ENCODE measurements at places on chromosomes 3 and 15. TPM values are rescaled to one million over a fixed set of nuclear protein-coding genes. Genes with fewer than 3 reads are reported as not detected.

IRAK2 gene
- total RNA-seq, result 11.9 TPM

EXD1 gene
- total RNA-seq, result not detected

SLC9C1 gene
- total RNA-seq, result 0.67 TPM

TMC3 gene
- not detected for total RNA-seq

FETUB gene
- total RNA-seq, result not detected

CELF6 gene
- 3.7 TPM for total RNA-seq

LPP gene
- total RNA-seq, result 109 TPM

GRCh38 chr3:143301031-143301901, 181.7 kb downstream of the CHST2 start:
- H3K4me3 ChIP-seq, result no peak overlapping the region
- no peaks in the 10 kb centered on the region for H3K4me1 ChIP-seq
- no peaks in the 10 kb centered on the region for H3K27me3 ChIP-seq
- H3K36me3 ChIP-seq, result no peaks in the 10 kb centered on the region
- DNase-seq, result no peak

- H3K4me3 ChIP-seq, result no peak overlapping the region
- H3K36me3 ChIP-seq, result no peaks in the 10 kb centered on the region
- no peak for DNase-seq
- no peak overlapping the region for H3K27ac ChIP-seq
- no peaks in the 10 kb centered on the region for H3K4me1 ChIP-seq
Measured at GRCh38 chr3:32592696-32593353, 22.2 kb upstream of the DYNC1LI1 start.

GRCh38 chr3:58874248-58874741, 175.5 kb downstream of the CFAP20DC start:
- H3K27ac ChIP-seq, result no peak overlapping the region
- no peaks in the 10 kb centered on the region for H3K27me3 ChIP-seq
- H3K4me1 ChIP-seq, result no peaks in the 10 kb centered on the region
- H3K4me3 ChIP-seq, result no peak overlapping the region

DNA sequence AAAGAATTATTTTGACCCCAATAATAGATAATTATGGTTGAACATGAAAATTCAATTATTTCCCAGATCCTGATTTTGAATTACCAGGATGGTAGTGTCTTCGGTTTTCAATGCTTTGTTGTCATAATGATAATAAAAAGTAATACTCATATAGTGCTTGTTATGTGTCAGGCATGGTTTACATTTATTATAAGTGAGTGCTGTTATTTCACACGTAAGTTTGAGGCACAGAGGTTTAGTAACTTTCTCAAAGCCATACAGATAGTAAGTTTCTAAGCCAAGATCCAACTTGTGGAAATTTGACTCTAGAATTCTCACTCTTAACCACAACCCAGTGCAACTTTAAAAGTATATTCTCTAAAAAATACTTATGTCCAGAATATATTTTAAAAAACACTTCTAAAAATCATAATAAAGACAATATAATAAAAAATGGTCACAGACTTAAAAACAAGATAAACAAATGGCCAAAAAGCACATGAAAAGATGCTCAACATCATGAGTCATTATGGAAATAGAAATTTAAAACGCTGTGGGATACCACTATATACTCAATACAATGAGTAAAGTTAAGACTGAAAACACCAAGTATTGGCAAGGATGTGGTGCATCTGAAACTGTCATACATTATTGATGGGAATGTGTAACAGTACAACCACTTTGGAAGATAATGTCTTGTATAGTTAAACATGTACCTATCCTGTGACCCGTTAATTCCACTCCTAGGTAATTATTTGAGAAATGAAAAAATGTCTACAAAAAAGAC, 45.2 kb downstream of the SPRED1 start:
- H3K4me3 ChIP-seq, result no peak overlapping the region
- no peak for DNase-seq
- no peaks in the 10 kb centered on the region for H3K4me1 ChIP-seq
- no peaks in the 10 kb centered on the region for H3K27me3 ChIP-seq

- H3K27ac ChIP-seq, result no peak overlapping the region
- no peaks in the 10 kb centered on the region for H3K36me3 ChIP-seq
- no peaks in the 10 kb centered on the region for H3K4me1 ChIP-seq
- H3K27me3 ChIP-seq, result no peaks in the 10 kb centered on the region
- no peak overlapping the region for H3K4me3 ChIP-seq
Measured at GRCh38 chr3:20424086-20424485, 238.1 kb upstream of the SGO1 start.

GRCh38 chr3:190865419-190865818, 2.9 kb upstream of the GMNC start:
- no peak overlapping the region for H3K27ac ChIP-seq
- H3K27me3 ChIP-seq, result no peaks in the 10 kb centered on the region
- H3K4me1 ChIP-seq, result no peaks in the 10 kb centered on the region
- no peak for DNase-seq

- no peaks in the 10 kb centered on the region for H3K4me1 ChIP-seq
- H3K36me3 ChIP-seq, result no peaks in the 10 kb centered on the region
- H3K4me3 ChIP-seq, result no peak overlapping the region
- DNase-seq, result no peak
- H3K27me3 ChIP-seq, result no peaks in the 10 kb centered on the region
Measured at GRCh38 chr3:141233457-141234161, 2.0 kb downstream of the PXYLP1 start.

DNA sequence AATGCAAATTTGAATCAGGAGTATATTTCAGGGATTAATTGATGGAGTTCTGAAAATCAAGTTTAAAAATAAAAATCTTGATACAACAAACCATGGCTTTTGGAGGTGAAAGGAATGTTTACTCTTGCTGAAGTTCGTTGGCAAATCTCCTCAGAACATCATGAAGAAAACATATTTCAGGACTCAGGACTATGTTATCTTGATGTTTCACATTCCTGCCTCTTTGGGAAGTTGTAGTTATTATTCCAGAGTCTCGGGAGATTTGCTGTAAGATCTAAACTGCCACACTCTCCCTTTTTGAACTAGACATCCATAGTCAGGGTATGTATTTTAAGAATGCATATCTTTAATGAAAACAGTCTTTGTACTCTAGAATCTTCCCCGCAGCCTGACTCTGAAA, 271.2 kb downstream of the RBMS3 start:
- no peaks in the 10 kb centered on the region for H3K36me3 ChIP-seq
- H3K27me3 ChIP-seq, result no peaks in the 10 kb centered on the region
- H3K27ac ChIP-seq, result no peak overlapping the region
- H3K4me1 ChIP-seq, result no peaks in the 10 kb centered on the region
- DNase-seq, result no peak

DNA sequence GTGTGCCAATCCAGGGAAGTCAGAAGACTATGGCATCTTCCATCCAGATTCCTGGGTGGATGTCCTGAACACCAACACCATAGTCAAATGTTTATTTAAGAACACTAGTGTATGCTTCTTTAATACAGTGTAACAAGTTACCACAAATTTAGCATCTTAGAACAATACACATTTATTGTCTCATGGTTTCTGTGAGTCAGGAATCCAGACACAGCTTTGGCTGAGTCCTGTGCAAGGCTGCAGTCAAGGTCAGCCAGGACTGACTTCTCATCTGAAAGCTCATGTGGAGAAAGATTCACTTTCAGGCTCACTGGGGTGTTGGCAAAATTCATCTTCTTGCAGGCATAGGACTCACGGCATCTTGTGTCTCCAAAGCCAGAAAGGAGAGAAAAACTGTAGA, 143.4 kb downstream of the ANXA2 start:
- H3K27ac ChIP-seq, result no peak overlapping the region
- H3K4me3 ChIP-seq, result no peak overlapping the region
- H3K4me1 ChIP-seq, result no peaks in the 10 kb centered on the region
- no peak for DNase-seq
- no peaks in the 10 kb centered on the region for H3K27me3 ChIP-seq
- H3K36me3 ChIP-seq, result no peaks in the 10 kb centered on the region

DNA sequence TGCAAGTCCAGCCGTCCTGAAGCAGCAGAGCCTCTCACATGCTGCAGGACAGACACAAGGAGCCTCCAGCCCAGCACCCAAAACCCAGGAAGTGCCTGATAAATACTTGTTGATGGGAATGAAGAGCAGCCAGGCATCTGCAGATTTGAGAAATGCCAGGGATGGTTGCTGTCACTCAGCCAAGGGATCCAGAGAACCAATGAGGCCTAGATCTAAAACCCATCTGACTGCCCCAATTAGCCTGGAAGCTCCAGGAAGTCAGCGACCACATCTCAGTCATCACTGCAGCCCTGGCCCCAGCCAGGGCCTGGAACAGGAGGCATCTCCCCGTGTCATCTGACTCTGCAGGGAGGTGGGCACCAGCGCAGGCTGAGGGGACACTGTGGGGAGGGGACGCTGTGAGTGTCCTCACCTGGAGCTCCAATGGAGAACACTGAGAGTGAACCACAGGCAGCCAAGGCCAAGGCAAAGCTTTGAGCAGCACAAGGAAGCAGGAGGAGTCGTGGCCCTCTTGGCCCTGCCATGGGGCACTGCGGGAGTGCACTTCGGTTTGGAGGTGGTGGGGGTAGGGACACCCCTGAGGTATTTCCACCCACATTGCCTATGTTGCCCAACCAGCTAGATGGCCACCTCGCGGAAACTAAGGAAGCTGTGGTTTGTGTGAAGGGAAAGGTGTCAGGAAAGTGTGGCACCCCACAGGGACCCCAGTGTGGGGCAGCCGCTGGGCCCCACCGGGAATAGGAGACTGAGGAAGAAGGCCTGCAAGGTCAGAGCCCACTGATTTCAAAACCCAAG, 229.5 kb downstream of the VPS13C start:
- H3K36me3 ChIP-seq, result no peaks in the 10 kb centered on the region
- H3K4me3 ChIP-seq, result no peak overlapping the region
- no peak for DNase-seq
- no peak overlapping the region for H3K27ac ChIP-seq

- H3K4me3 ChIP-seq, result no peak overlapping the region
- no peaks in the 10 kb centered on the region for H3K36me3 ChIP-seq
- no peak for DNase-seq
- H3K27me3 ChIP-seq, result no peaks in the 10 kb centered on the region
- no peaks in the 10 kb centered on the region for H3K4me1 ChIP-seq
Measured at GRCh38 chr3:3847994-3848922, 49.0 kb downstream of the LRRN1 start.

GRCh38 chr3:185371306-185372074, 8.6 kb downstream of the MAP3K13 start:
- no peaks in the 10 kb centered on the region for H3K4me1 ChIP-seq
- no peak for DNase-seq
- no peaks in the 10 kb centered on the region for H3K27me3 ChIP-seq
- no peaks in the 10 kb centered on the region for H3K36me3 ChIP-seq
- H3K4me3 ChIP-seq, result no peak overlapping the region

DNA sequence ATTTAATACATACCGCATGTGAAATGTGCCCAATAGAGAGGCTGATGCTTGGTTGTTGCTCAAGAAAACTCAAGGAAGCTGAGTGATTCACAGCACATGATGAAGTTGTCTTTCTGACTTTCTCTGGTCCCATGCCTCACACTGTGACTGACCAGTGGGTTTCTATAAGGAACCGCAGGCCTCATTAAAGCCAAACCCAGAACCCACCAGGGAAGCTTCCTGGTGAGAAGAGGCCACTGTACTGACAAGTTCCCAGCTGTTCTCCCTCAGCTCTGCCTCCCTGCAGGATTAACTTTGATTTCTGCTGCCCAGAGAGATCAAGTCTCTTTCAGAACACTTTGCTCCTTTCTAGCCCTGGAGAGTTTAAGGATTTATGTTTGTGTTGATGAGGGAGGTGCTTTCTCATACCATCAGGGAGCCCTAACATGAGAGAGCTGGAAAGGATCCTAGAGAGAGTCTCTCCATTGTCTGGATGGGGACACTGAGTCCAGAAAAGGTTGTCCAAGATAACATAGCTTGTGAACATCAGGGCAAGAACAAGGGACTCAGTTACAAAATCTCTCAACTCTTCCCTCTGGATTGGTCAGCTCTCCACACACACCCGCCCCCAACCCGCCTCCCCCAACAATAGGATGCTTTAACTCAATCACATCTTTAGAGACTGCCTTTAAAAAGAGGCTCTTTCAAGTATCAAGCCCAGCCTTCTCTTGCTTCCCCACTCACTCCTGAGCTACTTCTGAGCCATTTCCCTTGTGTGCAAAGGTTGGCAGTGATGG, 303.2 kb upstream of the TLE3 start:
- no peak overlapping the region for H3K4me3 ChIP-seq
- no peaks in the 10 kb centered on the region for H3K27me3 ChIP-seq
- no peak overlapping the region for H3K27ac ChIP-seq
- no peaks in the 10 kb centered on the region for H3K4me1 ChIP-seq
- no peak for DNase-seq

GRCh38 chr15:94968133-94968532, 736.8 kb downstream of the MCTP2 start:
- no peak for DNase-seq
- H3K4me1 ChIP-seq, result no peaks in the 10 kb centered on the region

- no peak overlapping the region for H3K4me3 ChIP-seq
- no peak overlapping the region for H3K27ac ChIP-seq
- DNase-seq, result no peak
- no peaks in the 10 kb centered on the region for H3K4me1 ChIP-seq
Measured at GRCh38 chr3:70360979-70361760, 48.7 kb upstream of the MDFIC2 start.

GRCh38 chr3:38126121-38126892, 10.6 kb downstream of the ACAA1 start:
- H3K36me3 ChIP-seq, result peaks cover 91% of the 10 kb centered on the region
- no peak for DNase-seq
- no peaks in the 10 kb centered on the region for H3K27me3 ChIP-seq
- H3K27ac ChIP-seq, result peak overlapping the region; percentile 37

- peak within 1 kb of the TSS; percentile 66 for H3K4me3 ChIP-seq
- H3K27ac ChIP-seq, result peak within 1 kb of the TSS; percentile 9
- no peaks in the 10 kb centered on the region for H3K36me3 ChIP-seq
Measured at GRCh38 chr3:125212509-125213363, at the start of gene SLC12A8. SLC12A8 (minus strand) TSS chr3:125212748; CDS start chr3:125211349, 1,399 bp downstream.

- no peak overlapping the region for H3K27ac ChIP-seq
- H3K4me3 ChIP-seq, result no peak overlapping the region
- no peak for DNase-seq
- H3K27me3 ChIP-seq, result no peaks in the 10 kb centered on the region
- H3K36me3 ChIP-seq, result no peaks in the 10 kb centered on the region
Measured at GRCh38 chr3:193418576-193419373, 40.2 kb upstream of the ATP13A5 start.

DNA sequence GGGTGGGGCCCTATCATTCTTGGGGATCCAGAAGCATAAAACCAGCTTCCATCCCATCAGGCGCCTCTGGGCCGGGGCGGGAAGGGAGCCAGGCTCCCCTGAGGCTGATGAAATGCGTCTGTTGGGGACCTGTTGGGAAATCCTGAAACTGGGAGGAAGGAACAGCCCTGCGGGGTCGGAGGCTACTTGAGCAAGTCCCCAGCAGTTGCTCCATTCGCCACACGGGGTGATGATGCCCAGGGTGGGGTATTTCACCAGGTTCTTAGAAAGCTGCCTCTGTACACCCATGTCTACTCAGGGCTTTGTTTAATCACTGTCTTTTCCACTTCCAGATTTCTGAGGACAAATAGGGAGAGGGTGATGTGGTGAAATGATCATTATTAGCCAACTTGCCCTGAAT, 25.4 kb upstream of the TSEN2 start:
- H3K4me3 ChIP-seq, result no peak overlapping the region
- no peaks in the 10 kb centered on the region for H3K4me1 ChIP-seq
- no peak for DNase-seq
- H3K36me3 ChIP-seq, result no peaks in the 10 kb centered on the region
- H3K27me3 ChIP-seq, result no peaks in the 10 kb centered on the region

Measured in Peyer's patch (tissue), 4 donors.